ENCODE measurements at places on chromosomes 16 and 17.

GRCh38 chr16:270381-271255, 5.1 kb downstream of the RGS11 start:
- no peak for DNase-seq

DNA sequence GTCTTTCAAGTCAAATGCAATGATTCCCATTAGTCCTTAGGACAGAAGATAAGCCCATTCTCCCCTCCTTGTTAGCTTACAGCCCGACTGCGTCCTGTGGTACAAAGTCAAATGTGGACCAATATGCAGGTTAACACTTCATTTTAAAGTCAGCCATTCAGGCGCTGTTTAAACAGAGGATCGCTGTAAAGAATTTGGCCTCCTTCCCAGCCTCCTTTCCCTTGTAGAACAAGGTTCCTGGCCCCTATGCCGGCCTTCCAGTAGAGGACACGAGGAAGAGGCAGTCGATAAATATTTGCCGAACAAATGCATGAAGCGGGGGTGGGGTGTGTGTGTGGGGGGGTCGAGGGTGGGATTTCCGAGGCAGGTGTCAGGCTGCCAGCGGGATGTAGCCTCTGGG, 4.3 kb downstream of the SDK2 start:
- DNase-seq, result no peak

- no peak for DNase-seq
Measured at GRCh38 chr17:36085765-36086164, 4.2 kb downstream of the CCL3 start.

DNA sequence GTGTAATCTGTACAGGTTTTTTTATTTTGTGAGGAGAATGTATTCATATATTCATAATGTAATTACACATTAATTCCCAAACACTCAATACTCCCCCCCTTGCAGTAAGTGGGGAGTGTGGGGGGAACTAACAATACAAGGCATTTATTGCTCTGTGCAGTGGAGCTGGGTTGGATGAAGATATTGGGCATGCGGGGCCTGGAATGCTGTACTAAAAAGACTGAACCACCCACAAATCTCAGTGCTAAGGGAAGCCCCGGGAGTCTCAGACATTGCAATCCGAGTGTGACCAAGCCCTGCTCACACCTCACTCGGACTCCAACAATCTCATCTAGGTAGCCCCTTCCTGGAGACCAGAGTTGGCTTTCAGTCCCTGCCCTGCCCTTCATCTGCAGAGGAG, 6.0 kb downstream of the PLLP start:
- DNase-seq, result no peak

DNA sequence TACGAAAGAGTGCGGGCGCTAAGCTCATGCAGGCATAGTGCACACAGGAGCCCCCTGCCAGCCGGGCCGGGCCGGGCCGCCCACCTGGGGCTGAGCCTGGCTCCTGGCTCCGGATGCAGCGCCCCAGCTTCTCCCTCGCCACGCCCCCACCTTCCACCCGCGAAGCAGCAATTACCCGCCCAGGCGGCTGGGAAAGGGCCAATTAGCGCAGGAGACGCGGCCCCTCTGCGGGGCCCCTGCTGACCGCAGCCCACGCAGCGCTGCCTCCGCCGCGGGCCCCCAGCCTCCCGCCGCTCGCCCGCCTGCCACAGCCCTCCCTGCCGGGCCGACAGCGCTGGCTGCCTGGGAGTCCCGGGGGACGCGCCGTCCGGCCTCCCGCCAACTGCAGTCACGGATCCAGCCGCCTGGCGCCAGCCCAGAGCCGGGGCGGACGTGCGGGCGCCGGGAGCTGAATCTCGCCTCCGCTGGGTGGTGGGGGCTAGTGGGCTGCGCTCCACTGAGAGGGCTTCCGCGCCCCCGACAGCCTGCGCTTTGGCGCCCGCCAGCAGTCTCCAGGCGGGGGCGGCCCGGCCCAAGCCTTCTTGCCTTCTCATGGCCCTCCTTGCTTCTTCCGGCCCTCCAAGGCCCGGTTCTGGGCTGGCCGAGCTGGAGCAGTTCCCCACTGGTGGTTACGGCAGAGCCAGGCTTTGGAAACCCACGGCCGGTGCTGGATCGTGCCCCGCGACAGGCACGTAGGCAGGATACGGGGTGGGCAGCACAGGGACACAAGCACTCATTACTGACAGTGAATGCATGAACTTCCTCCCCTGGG, 14.9 kb upstream of the CBFB start:
- DNase-seq, result no peak

GRCh38 chr17:80252871-80253270, 7.8 kb upstream of the RNF213 start:
- DNase-seq, result no peak

GRCh38 chr16:76729525-76729924, 452.3 kb downstream of the CNTNAP4 start:
- DNase-seq, result no peak

GRCh38 chr16:86285421-86285820, 224.9 kb upstream of the FOXF1 start:
- no peak for DNase-seq

DNA sequence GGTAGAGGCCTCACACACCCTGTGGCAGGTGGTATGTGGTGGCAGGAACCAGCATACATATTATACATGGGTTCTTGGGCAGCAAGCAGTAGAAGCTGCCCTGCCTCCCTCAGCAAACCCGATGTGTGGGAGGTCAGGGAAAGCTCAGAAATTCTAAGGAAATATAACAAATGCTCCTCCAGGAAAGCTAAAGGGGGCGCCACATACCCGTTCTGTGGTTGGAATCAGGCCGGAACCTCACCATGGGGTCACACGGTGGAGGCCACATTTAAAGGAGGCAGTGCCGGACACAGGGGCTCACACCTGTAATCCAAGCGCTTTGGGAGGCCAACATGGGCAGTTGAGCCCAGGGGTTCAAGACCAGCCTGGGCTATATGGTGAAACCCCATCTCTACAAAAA, 12.4 kb upstream of the KATNB1 start:
- DNase-seq, result no peak

DNA sequence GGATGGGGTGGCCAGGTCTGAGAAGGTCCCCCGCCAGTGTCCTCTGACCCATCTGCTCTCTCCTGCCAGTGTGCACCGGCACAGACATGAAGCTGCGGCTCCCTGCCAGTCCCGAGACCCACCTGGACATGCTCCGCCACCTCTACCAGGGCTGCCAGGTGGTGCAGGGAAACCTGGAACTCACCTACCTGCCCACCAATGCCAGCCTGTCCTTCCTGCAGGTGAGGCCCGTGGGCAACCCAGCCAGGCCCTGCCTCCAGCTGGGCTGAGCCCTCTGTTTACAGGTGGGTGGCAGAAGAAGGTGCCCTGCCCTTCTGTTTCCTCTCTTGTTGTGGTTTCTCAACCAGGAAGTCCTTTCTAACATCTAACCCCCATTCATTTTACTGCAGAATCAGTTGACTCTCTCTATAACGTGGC, 7.1 kb downstream of the ERBB2 start:
- no peak for DNase-seq

DNA sequence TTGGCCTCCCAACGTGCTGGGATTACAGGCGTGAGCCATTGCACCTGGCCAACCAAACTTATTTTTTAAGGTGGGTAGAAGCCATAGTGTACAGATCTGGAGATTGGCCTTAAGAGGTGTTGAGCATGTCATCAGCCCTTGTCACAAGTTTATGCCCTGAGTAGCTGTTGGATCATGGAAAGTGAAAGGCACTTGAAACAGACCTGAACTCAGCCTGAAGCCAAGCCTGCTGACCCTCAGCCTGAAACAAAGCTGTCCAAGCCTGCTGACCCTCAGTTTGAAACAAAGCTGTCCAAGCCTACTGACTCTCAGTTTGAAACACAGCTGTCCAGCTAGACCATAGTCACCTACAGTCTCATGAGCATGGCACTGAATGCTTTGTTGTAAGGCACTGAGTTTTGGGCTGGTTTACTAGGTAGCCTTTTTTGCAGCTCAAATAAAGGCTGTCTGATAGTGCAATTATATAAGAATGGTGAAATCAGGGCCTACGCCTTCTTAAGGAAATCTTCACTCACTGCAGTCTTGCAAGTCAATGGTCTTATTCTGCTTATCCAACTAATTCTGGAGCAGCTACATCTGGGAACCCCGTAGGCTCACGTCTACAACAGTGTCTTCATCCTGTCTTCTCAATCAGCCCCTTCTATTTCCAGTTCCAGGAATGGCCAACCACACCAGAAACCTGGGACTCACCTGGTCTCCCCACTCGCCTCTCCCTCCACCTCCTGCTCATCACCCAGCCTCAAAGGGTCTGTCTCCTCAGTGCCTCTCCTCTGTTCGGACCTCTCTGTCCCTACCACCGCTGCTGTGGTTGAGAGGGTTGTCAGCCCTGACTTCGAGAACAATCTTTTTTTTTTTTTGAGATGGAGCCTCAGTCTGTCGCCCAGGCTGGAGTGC, 2.9 kb upstream of the NPIPB15 start:
- no peak for DNase-seq

- no peak for DNase-seq
Measured at GRCh38 chr17:28926366-28926765, 23.5 kb upstream of the DHRS13 start.

GRCh38 chr17:57902117-57902799, 52.4 kb upstream of the MRPS23 start:
- no peak for DNase-seq

DNA sequence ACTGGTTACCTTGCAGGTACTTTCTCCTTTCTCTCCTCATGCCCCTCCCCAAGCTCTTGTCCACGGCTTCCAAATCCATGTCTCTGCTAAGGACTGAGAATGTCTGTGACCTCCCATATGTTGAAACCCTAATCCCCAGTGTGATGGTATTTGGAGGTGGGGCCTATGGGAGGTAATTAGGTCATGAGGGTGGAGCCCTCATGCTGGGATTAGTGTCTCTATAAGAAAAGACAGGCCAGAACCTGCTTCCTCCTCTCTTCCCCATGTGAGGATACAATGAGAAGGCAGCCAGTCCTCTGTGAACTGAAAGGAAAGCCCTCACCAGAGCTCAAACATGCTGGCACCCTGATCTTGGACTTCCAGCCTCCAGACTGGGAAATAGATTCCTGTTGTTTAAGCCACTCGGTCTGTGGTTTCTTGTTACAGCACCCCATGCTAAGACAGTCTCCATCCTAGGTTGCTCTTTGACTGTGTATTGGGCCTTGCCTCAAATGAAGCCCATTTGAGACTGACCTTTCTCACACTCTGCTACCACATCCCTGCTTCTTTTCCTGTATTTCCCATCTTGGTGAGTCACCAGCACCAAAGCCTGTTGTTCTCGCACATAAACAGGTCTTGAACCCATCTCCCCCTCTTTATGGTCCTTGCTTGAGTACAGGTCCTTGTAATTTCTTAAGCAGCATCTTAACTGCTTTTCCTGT, 135.0 kb downstream of the CDK5R1 start:
- DNase-seq, result no peak

DNA sequence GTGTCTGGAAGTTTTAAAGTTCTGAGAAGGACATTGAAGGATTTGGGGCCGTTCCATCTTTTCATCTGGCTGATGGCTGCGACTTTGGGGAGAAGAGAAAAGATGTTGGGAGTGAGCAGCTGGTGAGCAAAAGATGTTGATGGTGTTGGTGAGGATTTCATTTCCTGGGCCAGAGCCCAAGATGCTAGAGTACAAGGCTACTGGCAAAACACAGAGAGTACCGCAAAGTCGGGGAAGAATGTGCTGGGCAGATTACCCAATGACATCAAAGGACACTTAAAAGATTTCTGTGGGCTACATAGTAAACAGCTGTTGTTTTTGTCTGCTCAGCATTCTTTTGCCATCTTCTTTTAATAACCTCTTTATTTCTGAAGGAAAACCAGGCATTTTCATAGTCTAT, 49.4 kb upstream of the GAS7 start:
- DNase-seq, result no peak

GRCh38 chr16:19660432-19660831, 57.6 kb downstream of the KNOP1 start:
- DNase-seq, result no peak

- DNase-seq, result no peak
Measured at GRCh38 chr16:88686062-88686438, 257 bp downstream of the SNAI3 start.

DNA sequence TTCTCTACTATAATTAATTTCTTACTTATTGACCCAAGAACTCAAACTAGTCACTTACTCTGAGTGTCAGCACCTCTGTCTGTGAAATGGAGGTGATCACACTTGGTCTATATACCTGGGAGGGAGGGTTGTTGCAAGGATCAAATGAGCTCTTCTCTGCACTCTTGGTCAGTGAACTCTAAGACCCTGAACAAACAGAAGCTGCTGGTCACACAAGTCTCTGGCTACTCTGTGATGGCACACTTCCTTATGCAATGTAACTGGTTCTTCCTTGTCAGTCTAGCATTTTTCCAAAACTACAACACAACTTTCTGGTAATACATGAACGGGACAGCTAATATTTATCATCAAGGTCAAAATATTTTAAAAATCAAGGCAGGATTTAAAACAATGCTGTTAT, 40.7 kb downstream of the GNA13 start:
- DNase-seq, result no peak

- DNase-seq, result no peak
Measured at GRCh38 chr17:57727630-57728175, 17.4 kb downstream of the CCDC182 start.

DNA sequence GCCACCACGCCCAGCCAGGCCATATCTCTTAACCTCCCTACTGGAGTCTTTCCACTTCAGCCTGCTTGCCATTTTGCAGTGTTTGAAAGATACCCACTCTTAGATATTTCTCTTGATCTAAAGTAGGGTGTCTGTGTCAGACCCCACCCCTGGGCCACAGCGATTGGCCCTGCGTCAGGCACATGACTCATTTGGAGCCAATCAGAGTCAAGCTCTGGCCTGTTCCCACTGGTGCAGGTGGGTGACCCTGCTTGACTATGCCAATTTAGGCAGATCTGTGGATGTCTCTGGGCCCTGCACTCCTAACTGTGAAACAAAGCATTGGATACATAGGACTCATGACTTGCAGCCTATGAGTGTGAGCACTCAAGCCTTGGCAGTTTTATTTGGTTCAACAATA, 27.6 kb downstream of the FOXL1 start:
- DNase-seq, result no peak

DNA sequence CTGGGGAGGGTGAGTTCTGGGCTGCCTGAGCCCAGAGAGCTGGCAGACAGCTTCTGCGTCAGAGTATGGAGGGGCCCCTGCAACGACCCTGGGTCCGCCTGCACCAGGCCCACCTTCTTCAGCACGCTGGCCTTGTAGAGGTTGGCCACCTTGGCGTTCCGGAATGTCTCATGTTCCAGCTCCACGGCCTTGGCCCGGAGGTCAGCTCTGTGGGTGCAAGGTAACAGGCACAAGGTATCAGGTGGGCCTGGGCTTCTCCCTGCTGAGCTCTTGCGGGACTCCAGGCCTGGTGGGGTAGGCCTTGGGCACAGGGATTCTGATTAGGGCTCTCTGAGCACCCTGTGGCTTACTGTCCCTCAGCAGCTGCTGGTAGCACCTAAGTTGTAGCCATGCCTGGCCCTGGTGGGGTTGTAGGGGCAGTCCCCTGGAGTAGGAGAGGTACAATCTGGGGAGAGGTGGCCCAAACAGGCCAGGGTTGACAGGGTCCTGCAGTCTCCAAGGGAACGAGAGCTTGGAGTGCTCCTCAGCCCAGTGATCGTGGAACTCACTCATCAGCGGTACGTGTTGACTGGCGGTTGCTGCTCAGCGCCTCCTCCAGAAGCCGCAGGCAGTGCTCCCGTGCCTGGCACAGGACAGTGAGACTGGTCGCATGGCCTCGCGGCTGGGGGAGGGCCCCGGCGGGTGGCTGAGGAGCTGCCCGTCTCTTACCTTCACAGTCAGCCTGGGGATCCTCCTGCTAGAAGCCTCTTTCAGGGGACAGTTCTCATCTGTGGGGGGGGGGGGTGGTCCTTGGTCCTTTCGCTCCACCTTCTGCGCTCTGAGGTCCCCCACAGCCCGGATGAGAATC, 2.9 kb upstream of the SMIM5 start:
- DNase-seq, result no peak

- DNase-seq, result peak; percentile 69
Measured at GRCh38 chr17:915538-916201, 63.9 kb downstream of the NXN start.

All from NCI-H1436 treated with DMSO at 0.1 percent for 48 hours (cell line).